ENCODE measurements at places on chromosomes 16 and 17.

DNA sequence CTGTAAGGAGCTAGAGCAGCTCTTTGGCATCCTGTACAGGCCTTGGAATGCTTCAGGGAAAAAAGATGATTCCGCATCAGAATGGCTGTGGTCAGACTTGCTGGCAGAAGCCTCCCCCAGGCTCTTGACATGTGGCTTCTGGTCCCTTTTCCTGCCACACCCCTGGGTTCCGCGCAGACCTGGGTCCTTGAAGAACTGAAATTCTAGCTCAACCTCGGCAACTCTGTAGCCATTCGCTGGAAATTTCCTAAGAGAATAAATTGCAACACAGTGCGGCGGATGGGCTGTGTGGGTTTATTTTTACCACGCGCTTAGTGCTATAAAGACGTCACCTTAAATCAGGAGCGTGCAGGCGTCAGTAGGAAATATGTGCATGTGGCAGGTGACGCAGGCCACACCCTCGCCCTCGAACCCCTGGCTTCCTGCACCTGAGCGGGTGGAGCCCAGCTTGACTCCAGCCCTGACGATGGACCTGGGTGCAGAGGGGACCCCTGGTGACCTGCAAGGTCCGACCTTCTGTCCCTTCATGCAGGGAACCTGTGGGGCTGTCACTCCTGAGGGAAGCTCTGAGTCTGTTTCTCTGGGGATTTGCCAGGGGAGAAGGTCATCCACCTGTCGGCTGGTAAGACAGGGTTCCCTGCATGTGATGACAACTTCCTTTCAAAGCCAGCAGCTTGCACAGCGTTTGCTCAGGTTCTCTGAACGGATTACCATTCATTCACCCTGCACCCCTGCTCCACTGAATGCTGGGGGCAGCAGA, 46.3 kb downstream of the METRNL start:
- DNase-seq, result no peak

GRCh38 chr17:30224419-30224960, 11.0 kb downstream of the SLC6A4 start:
- no peak for DNase-seq

- DNase-seq, result no peak
Observed at GRCh38 chr16:46428108-46429061, 192.8 kb downstream of the SHCBP1 start.

DNA sequence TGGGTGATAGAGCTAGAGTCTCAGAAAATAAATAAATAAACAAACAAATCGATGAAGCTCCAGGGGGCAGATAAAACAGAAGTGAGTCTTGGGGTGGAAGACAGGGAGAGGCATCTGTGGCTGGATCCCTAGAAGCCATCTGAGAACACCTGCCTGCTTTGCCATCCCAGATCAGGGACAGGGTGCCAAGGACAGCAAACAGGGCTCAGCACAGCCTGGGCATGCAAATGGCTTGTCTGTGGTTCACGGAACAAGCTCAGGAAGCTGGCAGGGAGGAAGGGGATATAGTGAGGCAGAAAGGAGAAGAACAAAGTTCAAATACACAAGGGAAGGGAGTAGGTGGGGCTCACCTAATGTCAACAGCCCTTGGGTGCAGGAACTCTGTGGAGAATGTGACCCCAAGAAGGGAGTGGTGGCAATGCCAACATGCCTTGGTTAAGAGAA, 27.5 kb downstream of the TRIM25 start:
- no peak for DNase-seq

- no peak for DNase-seq
Observed at GRCh38 chr17:34620458-34620857, 41.1 kb downstream of the TMEM132E start.

GRCh38 chr17:44977814-44978550, 9.9 kb upstream of the C1QL1 start:
- DNase-seq, result no peak

DNA sequence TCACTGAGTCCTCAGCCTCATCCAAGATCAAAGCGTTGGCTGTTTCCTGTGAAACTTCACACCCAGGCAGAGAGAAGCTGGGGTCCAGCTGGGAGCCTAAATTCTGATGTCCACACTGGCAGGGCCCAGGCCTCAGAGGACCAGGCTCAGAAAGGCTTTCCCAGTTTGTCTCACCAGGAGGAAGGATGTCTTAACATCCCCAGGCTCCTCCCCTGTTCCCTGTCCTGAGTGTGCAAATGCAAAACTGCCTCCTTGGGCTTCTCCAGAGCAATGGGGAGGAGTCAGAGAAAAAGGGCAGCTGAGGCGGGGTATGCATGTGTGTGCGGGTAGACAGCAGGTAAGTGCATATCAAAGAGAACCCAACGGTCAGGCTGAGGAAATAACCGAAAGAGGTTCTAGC, 45.7 kb downstream of the CUEDC1 start:
- DNase-seq, result no peak

- DNase-seq, result no peak
Observed at GRCh38 chr17:8466873-8467272, 31.2 kb downstream of the NDEL1 start.

DNA sequence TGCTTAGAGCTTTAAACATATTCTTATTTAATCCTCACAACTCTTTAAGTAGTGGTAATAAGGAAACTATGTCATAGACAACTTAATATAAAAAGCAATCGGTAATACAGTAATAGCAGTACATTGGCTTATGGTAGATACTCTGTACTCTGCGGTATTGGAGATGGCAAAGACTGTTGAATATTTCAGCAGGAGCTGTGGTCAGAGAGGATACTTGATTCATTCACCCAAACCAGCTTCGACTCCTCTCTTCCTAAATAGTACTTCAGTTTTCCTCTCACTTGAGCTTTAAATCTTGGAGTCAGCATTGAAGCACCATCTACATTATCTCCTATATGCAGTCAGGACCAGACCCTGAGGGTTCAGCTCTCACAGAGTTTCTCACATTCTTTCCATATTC, 169.3 kb downstream of the CYB561 start:
- no peak for DNase-seq

- DNase-seq, result no peak
Observed at GRCh38 chr17:41547378-41547841, 19.3 kb upstream of the KRT19 start.

DNA sequence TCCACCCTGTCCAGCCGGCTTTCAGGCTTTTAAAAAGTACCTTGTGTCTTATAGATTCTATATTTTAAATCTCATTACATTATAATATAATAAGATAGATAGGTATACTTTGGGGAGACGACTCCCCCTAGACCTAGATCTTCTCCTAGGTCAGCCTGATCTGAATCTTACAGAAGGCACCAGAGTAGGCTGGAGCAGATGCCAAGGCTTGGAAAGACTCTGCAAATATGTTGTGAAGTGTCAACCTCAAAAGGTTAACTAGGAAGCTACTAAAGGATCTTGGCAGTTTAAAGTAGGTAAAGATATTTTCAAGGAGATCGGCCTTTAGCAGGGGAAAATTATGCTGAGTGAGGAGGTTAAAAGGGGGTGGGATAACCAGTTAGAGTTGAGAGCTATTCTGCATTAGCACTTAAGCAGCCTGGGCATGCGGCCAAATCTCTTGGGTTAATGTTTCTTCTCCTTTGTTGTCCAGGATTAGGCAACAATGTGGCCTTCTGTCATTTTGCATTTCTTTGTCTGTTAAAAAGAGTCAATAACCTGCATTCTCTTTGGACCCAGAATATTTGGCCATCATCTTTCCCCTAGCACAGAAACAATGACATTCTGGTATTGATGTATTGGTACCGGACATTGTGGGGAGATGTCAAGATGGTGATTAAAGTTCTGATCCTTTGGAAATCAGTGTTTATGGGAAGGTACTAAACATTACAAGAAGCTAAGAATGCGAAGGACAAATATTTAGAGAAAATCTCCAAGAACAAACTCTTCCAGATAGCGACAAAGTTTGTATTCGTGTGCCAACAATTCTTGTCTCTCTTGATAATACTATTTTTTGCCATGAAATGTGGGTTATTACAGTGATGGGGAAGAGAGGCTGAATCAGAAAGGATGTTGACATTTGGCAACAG, 51.2 kb upstream of the DHX40 start:
- DNase-seq, result no peak

GRCh38 chr17:58641887-58642311, 49.9 kb downstream of the TEX14 start:
- DNase-seq, result no peak

DNA sequence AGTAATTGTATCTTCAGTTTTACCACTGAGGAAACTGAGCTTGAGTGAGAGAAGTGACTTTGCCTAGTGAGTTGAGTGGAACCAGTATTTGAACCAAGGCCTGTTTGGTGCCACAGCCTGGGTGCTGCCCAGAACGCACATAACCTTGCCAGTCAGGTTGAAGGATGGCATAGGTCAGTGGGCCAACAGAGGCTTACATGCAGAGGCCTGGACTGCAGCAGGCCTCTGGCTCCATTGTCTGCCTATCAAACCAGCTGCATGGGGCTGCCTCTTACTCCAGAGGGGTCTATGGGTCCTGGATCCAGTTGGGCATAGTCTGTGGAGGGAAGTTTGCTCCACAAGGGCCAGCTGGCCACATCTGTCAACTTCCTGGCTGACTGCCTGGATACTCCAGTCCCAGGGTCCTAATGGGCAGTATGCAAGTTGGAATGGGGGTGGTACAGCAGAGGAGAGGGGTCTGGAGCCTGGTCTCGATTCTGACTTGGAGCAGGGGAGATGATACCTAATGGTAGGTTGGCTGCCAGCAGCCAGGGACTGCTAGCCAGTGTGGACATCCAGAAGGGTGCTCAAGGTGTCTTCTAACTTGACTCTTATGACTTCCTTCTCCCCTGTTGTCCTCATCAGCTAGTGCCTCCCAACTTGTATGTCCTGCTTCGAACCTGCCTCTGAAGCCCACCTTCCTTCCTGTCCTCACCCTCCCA, 11.1 kb upstream of the RNF112 start:
- DNase-seq, result no peak

GRCh38 chr16:84036982-84037425, 5.6 kb downstream of the SLC38A8 start:
- no peak for DNase-seq

GRCh38 chr17:17455173-17455572, 21.6 kb upstream of the MED9 start:
- DNase-seq, result no peak

DNA sequence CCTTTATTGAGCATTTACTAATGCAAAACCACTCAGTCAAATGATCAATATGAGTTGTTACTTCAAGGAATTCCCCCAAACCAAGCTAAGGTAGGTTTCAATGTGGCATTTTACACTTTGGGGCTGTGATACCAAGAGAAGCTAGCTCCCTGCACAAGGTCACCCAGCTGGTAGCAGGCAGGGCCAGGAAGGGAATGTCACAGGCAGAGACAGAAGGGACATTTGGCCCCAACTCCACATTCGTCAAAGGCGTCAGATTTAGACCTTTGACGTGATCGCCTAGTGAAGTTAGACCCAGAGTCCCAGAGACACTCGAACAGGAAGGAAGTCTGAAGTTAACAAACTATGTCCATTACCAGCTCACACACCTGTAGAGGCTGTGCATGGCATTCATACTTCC, 5.5 kb upstream of the SMG1 start:
- DNase-seq, result no peak

DNA sequence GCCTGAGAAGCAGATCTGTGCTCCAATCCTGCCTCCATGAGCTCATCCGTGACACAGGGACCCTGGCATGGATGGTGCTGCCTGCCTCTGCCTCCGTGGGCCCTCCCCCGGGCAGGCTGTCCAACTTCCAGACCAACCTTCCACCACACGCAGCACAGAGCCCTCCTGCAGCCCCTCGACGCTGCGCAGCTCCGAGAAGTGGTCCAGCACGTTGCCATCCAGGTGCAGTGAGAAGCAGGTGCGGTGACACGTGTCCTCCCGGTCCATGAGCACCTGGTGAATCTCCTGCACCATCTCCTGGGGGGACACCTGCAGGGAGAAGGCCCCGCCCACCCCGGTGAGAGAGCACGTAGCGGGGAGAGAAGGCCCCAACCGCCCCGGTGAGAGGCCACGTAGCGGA, 8.4 kb downstream of the CLUH start:
- DNase-seq, result no peak

DNA sequence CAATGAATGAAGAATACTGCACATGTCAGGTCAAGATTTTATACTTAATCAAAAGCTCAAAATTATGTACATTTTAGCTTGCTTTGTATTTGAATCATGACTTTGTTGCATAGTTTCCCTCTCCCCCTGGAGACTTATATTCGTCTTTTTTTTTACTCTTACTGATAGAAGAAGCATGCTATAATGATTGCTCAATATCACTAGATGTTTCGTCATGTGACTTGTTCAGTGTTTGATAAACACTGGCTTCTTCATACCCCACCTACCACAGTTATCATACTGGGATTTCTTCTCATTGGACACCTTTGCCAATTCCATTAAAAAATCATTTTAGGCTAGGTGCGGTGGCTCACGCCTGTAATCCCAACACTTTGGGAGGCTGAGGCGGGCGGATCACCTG, 148.7 kb downstream of the FTO start:
- no peak for DNase-seq

DNA sequence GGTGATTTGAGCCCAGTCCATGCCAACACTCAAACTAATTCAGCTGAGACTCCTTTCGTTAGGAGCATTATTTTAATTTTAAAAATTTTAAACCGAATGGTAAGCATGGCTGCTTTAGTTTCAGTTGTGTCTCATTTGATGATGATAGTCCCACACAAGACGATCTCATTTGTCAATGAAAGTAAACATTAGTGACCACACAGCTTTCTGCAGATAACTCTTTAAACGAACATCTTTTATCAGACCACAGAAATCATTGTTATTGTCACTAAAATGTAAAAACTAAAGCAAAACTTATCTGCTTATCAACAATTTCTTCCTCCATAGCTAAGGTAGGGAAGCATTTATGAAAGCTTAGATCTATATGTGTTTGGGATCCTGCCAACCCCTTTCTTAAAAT, 382.2 kb downstream of the ZFHX3 start:
- DNase-seq, result peak; percentile 46

DNA sequence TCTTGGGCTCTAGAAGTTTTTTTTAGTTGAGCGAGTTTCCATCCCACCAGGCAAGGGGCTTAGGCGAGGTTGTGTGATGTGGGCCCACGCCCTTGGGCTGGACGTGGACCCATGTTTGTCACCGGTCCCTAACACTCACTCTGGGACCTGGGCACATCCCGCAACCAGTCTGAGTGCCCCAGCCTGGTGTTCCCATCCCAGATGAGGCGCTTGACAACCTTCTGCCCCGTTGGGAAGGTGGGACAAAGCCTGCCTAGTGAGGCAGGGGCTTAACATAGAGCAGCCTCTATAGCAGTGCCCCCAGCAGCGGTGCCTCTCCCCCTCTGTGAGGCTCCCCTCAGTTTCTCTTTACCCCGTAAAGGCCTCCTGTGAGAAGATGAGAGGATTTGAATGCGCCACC, 22.5 kb downstream of the CMIP start:
- no peak for DNase-seq

GRCh38 chr17:83055911-83056582, 23.4 kb upstream of the METRNL start:
- DNase-seq, result no peak

Data from erythroblast (primary cell).